ENCODE measurements at places on chromosomes 1 and 21.
A peak's percentile ranks its signal among the peaks of the same experiment; 100 is the strongest.

- peaks cover 32% of the 10 kb centered on the region for H3K27me3 ChIP-seq
- DNase-seq = no peak
- no peaks in the 10 kb centered on the region for H3K36me3 ChIP-seq
- H3K27ac ChIP-seq = no peak overlapping the region
- H3K4me1 ChIP-seq = peaks cover 5% of the 10 kb centered on the region
- H3K4me3 ChIP-seq = no peak overlapping the region
Observed at GRCh38 chr1:158185770-158186169, 5.1 kb downstream of the CD1D start.

DNA sequence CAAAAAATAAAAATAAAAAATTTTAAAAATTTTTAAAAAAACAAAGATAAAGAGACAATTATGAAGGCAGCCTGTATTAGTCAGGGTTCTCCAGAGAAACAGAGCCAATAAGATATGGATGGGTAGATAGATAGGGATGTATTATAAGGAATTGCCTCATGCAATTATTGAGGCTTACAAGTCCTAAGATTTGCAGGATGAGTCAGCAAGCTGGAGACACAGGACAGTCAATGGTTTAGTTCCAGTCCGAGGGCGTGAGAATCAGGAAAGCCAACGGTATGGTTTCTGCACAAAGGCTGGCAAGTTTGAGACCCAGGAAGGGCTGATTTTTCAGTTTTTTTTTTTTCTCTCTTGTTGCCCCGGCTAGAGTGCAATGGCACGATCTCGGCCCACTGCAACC lies 24.1 kb upstream of the EIF4G3 start:
- no peaks in the 10 kb centered on the region for H3K27me3 ChIP-seq
- no peak overlapping the region for H3K4me3 ChIP-seq
- DNase-seq = no peak
- no peaks in the 10 kb centered on the region for H3K36me3 ChIP-seq
- no peaks in the 10 kb centered on the region for H3K4me1 ChIP-seq
- H3K27ac ChIP-seq = no peak overlapping the region

DNA sequence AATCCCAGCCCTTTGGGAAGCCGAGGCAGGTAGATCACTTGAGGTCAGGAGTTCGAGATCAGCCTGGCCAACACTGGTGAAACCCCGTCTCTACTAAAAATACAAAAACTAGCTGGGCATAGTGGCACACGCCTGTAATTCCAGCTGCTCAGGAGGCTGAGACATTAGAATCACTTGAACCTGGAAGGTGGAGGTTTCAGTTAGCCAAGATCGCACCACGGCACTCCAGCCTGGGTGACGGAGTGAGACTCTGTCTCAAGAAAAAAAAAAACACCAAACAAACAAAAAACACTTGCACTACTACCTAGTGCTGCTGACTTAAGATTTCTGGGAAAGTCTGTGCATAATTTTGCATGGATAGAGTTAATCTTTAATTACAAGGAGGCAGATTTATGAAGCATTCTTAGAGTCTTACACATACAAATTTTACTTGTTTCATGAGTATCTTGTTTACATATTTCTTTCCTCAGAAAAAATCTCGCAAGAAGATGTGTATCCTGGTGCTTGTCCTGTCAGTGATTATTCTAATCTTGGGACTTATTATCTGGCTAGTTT lies 8.7 kb upstream of the PPP1R8 start:
- H3K27ac ChIP-seq = no peak overlapping the region
- no peaks in the 10 kb centered on the region for H3K27me3 ChIP-seq
- DNase-seq = no peak
- peaks cover 6% of the 10 kb centered on the region for H3K36me3 ChIP-seq

DNA sequence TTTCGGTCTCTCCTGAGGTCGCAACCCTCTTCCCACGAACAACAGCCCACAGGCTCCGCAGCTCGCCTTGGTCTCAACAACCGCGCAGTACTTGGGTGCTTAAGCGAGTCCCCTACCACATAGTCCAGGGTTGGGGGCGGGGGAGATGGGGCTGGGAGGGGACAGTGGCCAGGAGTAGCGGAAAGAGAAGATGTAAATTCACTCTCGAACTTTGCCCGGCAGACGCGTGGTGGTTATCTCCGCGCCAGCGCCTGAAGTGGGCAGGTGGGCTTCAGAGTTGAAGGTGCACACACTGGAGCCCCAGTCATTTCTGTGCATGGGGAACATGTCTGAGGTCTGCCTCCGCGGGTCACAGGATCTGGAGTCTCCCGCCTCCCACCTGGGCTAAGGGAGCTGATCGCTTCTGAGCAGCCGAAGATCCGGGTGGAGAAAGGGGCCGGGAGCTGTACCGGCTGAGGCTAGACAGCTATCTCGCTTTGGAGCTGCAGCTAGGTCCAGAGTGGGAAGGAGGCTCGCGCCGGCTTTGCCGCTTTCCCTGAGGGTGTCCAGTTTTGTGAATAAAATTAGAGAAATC lies 4.3 kb upstream of the FOXD2 start:
- H3K4me1 ChIP-seq = peaks cover 5% of the 10 kb centered on the region
- no peaks in the 10 kb centered on the region for H3K36me3 ChIP-seq
- no peak for DNase-seq
- peaks cover 38% of the 10 kb centered on the region for H3K27me3 ChIP-seq
- no peak overlapping the region for H3K27ac ChIP-seq
- peak overlapping the region; percentile 27 for H3K4me3 ChIP-seq

- H3K4me1 ChIP-seq = no peaks in the 10 kb centered on the region
- no peaks in the 10 kb centered on the region for H3K36me3 ChIP-seq
- peaks cover 6% of the 10 kb centered on the region for H3K27me3 ChIP-seq
- DNase-seq = no peak
Observed at GRCh38 chr1:11869650-11870207, 11.0 kb upstream of the NPPB start.

- H3K4me1 ChIP-seq = peaks cover 9% of the 10 kb centered on the region
- no peaks in the 10 kb centered on the region for H3K27me3 ChIP-seq
- no peak overlapping the region for H3K27ac ChIP-seq
- DNase-seq = no peak
Observed at GRCh38 chr1:228147151-228147693, 2.5 kb upstream of the GJC2 start.

GRCh38 chr1:185517808-185518419 lies 200.9 kb upstream of the IVNS1ABP start:
- no peaks in the 10 kb centered on the region for H3K27me3 ChIP-seq
- H3K4me1 ChIP-seq = no peaks in the 10 kb centered on the region
- no peaks in the 10 kb centered on the region for H3K36me3 ChIP-seq
- no peak overlapping the region for H3K27ac ChIP-seq

DNA sequence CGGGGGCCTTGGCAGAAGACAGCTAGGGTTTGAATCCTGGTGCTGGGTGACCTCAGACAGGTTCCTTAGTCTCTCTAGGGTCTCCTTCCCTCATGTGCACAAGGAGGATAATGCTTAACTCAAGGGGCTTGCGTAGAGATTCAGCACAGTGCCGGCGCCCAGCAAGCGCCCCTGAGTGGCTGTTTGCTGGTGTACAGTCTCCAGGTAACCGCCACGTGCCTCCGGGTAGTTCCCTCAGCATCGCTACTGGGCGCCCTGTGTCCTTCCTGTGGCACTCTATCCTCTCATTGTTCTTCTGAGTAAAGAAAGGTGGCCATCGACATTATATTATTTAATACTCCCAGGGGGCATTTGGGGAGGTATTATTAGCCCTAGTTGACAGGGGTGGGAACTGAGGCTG lies 80.9 kb downstream of the NENF start:
- H3K27me3 ChIP-seq = peaks cover 26% of the 10 kb centered on the region
- H3K4me3 ChIP-seq = no peak overlapping the region
- H3K36me3 ChIP-seq = no peaks in the 10 kb centered on the region
- no peak overlapping the region for H3K27ac ChIP-seq
- DNase-seq = no peak

DNA sequence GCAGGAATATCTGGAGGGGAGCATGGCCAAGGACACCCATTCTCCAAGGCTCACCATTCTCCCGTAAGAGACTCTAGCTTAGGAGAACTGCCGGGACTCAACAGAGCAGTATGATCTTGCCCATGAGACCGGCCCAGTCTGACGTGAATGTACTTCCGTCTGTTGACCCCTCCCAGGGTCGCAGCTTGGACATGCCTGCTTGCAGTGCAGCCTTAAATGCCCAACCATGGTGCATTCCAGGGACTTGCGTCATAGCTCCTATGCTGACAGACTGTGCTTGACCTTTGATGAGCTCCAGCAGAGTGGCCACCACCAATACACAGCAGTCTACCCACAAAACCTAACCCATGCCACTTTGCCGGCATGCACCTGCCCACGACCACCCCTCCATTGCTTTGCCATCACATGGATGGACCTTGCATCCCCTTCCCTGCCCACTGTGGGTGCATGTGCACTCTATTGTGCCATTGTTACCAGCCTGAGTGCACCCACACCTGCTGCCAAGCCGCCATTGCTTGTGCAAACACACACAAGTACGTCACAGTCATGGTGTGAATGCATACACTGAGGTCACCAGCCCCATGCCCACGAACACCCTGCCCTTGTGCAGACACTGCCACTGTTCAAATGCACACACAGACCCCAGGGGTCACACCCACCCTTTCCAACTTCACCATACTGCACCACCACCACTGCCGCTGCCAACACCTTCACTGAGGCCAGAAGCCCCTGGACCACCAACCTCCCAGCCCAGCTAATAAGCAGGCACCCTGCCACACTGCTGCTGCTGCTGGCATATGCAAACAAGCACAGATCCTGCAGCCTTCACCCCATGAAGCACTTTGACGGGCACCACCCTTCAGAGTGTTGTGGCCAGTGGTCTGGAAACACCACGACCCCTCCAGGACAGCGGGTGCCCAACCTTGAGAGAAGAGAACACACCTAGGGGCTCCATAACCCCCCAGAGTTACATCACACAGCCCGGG lies 1141.3 kb downstream of the BRINP3 start:
- no peaks in the 10 kb centered on the region for H3K36me3 ChIP-seq
- no peak overlapping the region for H3K27ac ChIP-seq
- no peak for DNase-seq

GRCh38 chr21:44555200-44555875 lies 3.3 kb downstream of the KRTAP10-3 start:
- H3K4me3 ChIP-seq = no peak overlapping the region
- DNase-seq = no peak
- no peak overlapping the region for H3K27ac ChIP-seq
- peaks cover 14% of the 10 kb centered on the region for H3K4me1 ChIP-seq
- no peaks in the 10 kb centered on the region for H3K36me3 ChIP-seq
- H3K27me3 ChIP-seq = no peaks in the 10 kb centered on the region
